Left ventricle myocardium superior (tissue), 1 donor: ENCODE measurements at places on chromosomes 5 and 9.
A peak's percentile ranks its signal among the peaks of the same experiment; 100 is the strongest.

DNA sequence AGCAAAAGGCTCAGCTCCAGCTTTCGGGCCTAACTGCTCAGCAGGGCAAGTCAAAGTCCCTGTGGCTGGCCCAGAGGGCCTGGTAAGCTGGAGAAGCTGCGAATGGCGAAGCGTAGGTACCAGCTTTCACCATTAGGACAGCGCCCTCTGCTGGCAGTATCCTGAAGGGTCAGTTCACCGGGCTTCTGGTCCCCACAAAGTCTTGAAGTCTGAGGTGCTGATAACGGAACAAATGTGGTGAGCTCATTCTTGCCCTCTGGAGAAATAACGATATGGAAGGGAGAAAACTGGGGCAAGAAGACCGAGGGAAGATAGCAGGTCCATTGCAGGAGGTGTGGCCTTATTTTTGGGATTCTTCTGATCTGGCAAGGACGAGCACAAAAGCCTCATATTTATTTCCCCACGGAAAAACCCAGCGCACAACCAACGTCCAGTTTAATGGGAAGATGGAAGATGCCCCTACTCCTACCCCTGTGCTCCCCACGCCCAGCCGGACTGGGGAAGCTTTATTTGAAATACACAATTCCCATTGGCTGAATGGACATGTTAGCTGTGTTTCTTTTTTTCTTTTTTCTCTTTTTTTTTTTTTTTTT is 7.2 kb downstream of the SOWAHA start:
- peak; percentile 93 for DNase-seq

DNA sequence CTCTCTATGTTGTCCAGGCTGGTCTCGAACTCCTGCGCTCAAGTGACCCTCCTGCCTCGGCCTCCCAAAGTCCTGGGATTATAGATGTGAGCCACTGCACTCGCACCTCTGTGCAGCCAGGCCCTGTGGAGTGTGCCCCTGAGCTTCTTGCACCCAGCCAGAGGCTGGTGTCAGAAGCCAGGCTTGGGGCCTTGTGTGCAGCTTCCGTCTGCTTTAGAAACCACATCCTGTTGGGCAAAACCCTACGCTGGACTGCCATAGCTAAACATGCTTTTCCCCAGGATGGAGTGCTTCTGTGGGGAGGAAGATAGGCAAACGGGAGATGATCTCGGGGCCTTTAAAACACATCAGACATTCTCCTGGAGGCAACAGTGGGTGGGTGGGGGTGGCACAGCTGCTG is 40.1 kb downstream of the PRRT1B start:
- DNase-seq = no peak

GRCh38 chr9:109779711-109780452 is at the start of gene PALM2AKAP2:
PALM2AKAP2 (plus strand) TSS chr9:109780198; CDS start chr9:109780489, 291 bp downstream.
- peak; percentile 90 for DNase-seq

DNA sequence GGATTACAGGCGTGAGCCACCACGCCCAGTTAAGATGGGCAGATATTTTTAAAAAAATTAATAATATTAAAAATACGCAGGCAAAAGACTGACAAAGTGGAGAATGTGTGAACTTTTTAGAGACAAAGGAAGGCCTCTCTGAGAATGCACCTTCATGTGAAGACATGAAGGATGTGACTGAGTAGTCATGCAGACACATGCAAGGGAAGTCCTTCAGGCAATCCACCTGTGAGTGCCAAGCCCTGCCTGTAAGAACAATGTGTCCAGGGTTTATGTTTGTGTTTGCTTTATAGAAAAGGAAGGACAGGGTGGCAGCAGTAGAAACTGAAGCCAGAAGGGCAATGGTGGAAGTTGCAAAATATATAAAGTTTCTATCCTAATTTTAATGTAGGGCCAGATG is 169.2 kb downstream of the EDIL3 start:
- no peak for DNase-seq

DNA sequence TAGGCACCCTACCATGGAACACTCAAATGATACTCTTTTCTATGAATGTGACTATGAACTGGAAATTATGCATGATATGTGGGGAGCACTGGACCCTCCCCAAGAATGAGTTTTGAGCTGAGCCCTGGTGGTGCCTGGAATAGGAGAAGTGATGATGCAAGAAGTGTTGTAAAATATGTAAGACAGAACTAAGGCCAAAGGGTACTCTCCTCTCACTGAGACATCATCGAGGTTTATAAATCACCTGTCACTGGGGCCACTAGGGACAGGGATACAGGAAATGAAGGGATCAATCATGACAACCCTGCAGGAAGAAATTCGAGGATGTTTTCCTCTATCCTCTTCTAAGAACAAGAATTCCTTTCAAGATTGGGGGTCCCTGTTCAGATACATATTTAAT is 45.4 kb downstream of the PCSK1 start:
- DNase-seq = no peak

- DNase-seq = peak; percentile 59
Measured at GRCh38 chr5:56910210-56910965, 992 bp downstream of the SETD9 start.
